Heart right ventricle (tissue), 16 donors: ENCODE measurements at places on chromosomes 4 and X. TPM values are rescaled to one million over a fixed set of nuclear protein-coding genes. Genes with fewer than 3 reads are reported as not detected.
A peak's percentile ranks its signal among the peaks of the same experiment; 100 is the strongest.

Gene SLC34A2
- total RNA-seq, result 0.40 TPM

Gene RNF175
- 0.45 TPM for total RNA-seq

GRCh38 chr4:646460-646859 lies 21.1 kb downstream of the PDE6B start:
- no peak for DNase-seq

GRCh38 chrX:21757960-21758359 lies at the start of gene SMPX:
SMPX (minus strand) TSS chrX:21758116; CDS start chrX:21754290, 3,826 bp downstream.
- DNase-seq, result peak; percentile 16

DNA sequence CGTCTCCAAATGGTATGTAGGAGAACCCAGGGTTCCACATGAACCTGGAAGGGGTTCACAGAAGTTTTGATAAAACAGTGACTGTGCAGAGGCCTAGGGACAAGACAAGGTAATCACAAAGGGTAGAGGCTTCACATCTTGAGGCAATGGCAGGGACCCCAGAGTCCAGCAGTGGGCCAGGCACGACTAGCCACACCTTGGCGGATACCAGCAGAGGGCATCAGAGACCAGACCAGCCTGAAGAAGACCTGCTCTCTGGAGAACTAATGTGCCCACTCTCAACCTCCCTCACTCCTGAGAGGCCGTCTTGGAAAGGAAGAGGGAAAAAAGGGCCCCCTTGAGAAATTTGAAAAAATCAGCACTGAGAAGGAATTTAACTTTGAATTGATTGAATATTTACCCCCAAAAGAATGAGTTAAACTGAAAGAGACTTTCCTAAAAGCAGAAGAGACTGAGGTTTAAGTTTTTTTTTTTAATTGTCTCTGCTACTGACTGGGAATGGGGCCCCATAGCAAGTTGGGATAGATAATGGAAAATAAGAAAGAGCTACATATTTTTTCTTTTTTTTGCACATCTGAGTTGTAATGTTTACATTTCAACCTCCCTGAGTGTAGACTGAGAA lies 243.8 kb upstream of the JADE1 start:
- DNase-seq, result no peak

GRCh38 chr4:158042591-158043030 lies 130.2 kb downstream of the GASK1B start:
- no peak for DNase-seq
